GM03348 (cell line): ENCODE measurements at places on chromosomes 2 and 18.

DNA sequence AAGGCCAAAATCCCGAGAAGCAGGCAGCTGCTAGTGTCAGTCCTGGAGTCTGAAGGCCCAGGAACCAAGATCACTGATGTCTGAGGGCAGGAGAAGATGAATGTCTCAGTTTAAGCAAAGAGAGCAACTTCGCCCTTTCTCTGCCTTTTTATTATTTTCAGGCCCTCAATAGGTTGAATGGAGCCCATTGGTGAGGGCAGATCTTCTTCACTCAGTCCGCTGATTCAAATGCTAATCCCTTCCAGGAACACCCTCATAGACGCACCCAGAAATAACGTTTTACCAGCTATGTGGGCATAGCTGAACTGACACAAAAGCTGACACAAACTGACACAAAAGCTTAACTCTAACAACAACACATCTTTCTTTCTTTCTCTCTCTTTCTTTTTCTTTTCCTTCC, 78.0 kb upstream of the KCNJ3 start:
- no peak for DNase-seq

- peak; percentile 63 for DNase-seq
Measured at GRCh38 chr2:46876741-46877384, 38.7 kb downstream of the MCFD2 start.

DNA sequence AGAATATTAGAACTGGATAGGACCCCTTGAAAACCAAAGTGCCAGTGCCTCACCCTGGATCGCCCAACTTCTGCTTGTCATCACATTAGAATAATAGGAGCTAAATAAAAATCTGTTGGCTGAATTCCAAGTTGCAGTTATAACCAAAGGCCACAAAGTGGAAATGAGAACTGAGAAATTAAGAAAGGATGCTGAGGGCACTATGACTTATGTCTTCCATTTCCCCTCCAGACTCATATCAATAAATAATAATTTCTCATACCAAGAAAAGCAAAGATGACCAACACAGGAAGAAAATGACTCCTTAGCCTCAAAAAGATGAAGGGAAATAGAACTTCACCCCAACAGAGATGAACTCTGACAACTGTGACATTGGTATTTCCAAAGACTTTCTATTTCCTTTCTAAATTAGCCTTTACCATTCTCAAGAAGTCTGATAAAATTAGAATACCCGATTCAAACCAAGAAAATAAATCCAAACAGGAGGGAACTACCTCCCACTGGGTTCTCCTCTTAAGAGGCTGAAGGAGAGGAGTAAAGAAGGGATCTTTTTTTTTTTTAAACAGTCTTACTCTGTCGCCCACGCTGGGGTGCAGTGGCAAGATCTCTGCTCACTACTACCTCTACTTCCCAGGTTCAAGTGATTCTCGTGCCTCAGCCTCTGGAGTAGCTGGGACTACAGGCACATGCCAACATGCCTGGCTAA, 46.5 kb upstream of the EPG5 start:
- no peak for DNase-seq

DNA sequence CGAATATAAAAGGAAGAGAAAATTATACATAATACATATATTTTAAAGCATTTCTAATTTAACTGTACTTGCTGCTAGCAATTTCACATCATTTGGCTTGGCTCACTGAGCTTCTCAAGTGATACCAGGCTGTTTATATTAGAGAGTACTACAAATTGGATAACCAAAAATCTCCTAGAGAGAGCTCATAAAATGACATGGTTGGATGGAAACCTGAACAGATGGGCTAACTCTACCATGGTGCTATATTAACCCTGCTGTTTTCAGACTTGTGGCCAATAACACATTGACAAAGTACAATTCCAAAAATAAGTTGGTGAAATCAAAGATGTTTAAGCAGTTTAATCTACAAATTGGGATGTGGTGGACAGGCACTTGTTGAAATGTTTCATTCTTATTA, 364.4 kb upstream of the GCFC2 start:
- DNase-seq, result no peak

GRCh38 chr18:26407736-26408601, 140.4 kb downstream of the KCTD1 start:
- no peak for DNase-seq

DNA sequence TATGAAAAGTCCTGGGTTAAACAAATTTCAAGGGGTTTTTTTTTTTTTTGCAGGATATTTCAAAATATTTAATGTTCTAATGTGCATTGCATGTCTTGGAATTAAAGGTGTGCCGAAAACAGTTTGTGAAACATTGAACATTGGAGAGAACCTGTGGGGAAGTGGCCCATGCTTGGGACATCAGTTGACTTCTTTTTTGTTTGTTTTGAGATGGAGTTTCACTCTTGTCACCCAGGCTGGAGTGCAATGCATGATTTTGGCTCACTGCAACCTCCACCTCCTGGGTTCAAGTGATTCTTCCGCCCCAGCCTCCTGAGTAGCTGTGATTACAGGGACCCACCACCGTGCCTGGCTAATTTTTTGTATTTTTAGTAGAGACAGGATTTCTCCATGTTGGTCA, 71.0 kb upstream of the RAPH1 start:
- no peak for DNase-seq
